ENCODE measurements at places on chromosomes 2 and 18.

DNA sequence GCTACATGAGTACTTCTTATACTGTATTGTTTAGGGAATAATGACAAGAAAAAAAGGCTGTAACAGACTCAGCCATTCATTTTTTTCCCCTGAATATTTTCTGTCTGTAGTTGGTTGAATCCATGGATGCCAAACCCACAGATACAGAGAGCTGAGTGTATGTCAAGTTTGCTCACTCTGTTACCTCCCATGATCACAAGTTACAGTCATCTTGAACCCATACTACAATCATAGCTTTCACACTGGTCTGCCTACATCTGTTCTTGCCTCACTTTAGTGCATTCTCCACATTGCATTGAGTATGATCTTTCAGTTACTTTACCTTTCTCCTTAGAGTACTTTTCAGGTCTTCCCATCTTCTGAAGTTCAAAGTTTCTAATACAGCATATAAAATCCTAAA, 94.0 kb downstream of the BIRC6 start:
- DNase-seq: no peak

GRCh38 chr2:239882781-239883180, 142.4 kb downstream of the NDUFA10 start:
- DNase-seq: no peak

DNA sequence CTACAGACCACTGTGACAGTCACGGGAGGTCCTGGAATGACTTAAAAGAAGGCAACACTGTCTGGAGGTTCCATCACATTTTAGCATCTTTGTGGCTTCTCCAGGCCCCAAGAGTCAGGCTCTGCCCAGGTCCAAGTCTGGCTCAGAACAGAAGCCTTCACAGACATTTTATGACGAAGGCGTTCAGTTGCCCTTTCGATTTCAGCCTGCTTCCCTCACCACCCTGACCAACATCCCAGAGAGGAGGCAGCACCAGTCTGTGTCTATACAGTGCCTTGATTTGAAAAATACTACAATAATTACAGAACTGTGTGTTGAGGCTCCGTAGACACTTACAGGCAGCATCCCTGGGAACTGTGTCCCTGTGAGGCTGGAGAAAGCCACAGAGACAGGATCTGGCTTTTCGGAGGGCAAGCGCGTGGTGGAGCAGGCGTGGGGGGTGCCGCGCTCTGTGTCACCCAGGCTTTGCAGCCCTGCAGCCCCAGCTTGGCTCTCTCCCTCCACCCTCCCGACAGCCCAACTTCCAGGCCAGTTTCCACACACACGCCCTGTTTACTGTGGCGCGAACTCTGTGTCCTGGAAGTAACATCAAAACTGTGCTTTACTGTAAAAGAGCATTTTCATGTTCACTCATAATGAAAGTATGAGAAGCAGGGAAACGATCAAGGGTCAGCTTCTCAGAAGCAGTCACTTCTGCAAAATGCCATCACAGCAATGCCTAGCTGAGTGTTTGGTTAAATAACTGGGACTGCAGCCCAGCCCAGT, 153.5 kb upstream of the ALKAL2 start:
- no peak for DNase-seq

- no peak for DNase-seq
Measured at GRCh38 chr2:227280895-227281294, 44.2 kb upstream of the MFF start.

DNA sequence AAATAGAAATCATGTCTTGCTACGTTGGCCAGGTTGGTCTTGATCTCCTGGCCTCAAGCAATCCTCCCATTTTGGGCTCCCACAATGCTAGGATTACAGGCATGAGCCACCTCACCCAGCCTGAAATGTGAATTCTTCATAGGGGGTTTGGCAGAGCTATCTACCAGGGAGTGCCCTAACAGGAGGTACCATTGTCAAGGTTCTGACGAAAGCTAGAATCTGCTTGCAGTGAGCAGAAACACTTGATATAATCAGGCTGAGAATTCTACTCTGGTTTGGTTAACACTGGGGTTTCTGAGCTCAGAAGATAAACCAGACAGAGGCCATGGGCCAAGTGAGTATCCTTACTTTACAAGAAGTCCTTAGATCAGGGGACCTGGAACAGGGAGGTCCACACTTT, 7.2 kb upstream of the LAMA3 start:
- no peak for DNase-seq

GRCh38 chr18:31513189-31513935, 15.4 kb downstream of the DSG2 start:
- no peak for DNase-seq

DNA sequence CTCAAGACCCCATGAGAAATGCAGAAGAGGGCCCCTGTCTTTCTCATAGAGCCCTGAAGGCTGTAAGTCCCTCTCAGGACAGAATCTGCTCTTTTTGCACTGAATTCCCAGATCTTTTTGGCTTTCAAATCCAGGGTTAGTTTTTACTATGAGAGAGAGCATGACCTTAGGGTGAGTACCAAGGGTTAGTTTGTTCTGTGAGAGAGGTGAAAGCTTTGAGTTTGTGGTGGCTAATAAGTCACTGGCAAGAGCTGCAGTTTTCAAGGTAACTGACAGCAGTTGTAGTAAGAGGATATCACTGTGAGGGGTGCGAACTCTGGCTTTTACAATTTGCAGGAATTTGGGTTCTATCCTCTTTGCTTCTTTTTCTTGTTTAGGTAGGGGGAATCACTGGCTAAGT, 248.4 kb upstream of the KCNH7 start:
- no peak for DNase-seq

GRCh38 chr2:71702071-71702970, 249.0 kb downstream of the DYSF start:
- DNase-seq: no peak

- DNase-seq: peak; percentile 8
Measured at GRCh38 chr2:168064011-168064998, 183.1 kb downstream of the STK39 start.

- DNase-seq: no peak
Measured at GRCh38 chr2:128058114-128058513, 30.3 kb upstream of the SAP130 start.

DNA sequence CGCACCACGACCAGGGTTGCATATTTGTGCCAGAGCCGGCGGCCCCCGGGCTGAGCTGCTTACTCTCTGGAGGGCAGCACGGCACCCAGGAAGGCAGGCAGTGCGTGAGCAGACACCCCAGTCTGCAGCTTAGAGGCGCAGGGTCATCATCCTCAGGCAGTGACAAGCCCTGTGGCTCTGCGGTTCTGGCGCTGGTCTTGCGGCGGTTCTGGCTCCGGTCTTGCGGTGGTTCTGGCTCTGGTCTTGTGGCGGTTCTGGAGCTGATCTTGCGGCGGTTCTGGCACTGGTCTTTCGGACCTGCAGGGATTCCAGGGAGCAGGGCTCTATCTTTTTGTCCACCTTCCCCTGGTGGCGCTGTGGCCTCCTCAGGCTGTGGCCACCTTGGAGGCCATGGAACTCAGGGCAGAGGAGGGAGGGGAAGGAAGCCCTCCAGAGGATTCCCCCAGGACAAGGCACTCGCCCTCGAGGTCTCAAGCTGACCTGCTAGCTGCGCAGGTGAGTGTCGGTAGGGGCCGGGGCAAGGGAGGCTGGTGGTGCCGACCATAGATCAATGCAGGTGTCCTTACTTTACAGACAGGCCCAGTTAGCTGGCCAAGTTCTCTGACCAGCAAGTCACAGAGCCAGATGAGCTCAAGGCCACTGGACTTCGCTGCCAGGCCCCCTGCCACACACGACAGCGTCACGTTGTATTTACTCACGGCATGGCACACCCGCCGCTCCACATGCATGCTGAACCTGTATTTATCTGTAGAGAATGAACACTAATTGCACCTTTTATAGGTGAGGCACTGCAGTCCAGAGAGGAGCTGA, 14.9 kb downstream of the ESPNL start:
- no peak for DNase-seq

GRCh38 chr2:20618886-20619521, 31.9 kb downstream of the HS1BP3 start:
- DNase-seq: no peak
